CD8-positive, alpha-beta memory T cell (primary cell): ENCODE measurements at places on chromosomes 1 and 21.

DNA sequence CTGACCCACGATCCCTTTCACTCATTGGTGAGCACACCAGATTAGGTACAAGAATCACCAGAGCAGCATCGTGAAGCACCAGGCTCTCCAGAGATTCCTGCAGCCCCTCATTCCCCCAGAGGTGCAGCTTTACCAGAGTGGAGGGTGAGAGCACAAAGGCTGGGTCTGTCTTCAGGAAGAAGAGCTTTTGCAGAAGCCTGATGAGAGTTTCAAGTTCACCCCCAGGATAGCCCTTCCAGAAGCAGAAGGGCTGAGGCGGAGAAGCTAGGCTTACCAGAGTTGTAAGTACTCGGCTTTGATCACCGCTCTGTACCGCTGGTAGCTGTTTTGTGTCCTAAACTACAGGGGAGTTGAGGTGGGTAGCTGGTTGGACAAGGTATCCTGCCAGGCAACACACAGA is 3.1 kb downstream of the TSSK3 start:
- no peak for DNase-seq

DNA sequence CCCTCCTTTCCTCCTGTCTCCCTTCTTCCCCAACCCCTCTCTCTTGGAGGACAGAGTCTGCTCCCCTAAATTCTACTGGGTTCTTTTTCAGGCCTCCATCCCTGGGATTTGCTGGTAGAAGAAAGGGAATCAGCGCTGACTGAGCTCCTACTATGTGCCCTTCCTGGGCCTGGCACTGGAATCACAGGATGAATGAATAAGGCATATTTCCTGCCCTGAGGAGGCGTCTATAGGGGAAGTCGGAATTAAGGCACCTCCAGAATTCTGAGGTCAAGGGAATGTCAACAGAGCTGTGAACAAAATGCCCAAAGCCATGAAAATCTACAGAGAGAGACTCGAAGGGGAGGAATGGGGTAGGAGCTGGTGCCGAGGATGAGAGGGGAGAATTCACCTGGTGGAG is 17.4 kb upstream of the BTG2 start:
- DNase-seq: no peak

- DNase-seq: no peak
Measured at GRCh38 chr1:39617488-39618049, 21.9 kb downstream of the HEYL start.

DNA sequence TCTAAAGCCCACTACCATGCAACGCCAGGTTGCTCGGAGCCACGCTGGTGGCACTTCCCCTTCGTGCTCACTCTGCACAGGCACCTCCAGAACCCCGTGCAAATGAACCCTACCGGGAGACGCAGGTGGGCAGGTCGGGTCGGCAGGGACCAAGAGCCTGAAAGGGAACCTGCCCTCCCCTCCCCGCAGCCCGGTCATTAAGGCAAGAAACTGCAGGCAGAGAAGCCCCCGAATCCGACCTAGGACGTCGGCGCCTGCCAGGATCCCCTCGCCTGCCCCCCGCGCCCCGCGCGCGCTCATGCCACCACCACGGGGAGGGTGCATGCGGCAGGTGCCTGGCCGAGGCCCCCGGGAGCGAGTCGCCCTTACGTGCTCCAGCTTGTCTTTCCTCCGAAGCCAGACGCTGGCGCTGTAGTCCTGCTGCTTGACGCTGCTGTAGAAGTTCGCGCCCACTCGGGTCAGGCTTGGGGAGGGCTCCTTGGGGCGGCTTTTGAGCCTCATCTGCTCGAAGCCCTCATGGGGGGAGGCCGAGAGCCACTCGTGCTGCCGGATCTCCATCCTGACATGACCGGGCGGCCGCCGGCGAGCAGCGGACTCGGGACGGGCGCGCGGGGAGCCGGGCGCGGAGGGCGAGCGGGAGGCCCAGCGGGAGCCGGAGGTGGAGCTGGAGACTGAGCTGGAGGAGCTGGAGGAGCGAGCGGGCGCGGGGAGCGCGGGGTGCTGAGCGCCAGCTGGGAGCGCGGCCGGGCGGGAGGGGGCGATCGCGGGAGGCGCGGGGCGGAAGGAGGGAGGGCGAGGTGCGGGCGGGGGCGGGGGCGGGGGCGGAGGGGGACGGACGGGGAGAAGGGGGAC is 552 bp downstream of the PLD5 start:
- DNase-seq: no peak

DNA sequence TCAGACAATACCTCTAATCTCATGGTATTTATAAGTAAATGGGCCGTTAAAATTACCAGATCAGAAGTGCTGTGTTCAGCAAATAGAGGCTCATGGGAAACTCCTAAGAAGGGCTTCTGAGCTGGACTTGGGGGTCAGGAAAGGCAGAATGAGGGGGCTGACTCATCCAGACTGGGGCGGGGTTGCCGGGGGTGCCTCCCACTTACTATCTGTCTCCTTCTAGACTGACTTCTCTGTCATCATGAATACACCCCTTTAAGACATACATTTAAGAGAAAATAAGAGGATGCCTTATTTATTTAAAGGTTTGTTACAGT is 96.0 kb upstream of the ERRFI1 start:
- DNase-seq: no peak

DNA sequence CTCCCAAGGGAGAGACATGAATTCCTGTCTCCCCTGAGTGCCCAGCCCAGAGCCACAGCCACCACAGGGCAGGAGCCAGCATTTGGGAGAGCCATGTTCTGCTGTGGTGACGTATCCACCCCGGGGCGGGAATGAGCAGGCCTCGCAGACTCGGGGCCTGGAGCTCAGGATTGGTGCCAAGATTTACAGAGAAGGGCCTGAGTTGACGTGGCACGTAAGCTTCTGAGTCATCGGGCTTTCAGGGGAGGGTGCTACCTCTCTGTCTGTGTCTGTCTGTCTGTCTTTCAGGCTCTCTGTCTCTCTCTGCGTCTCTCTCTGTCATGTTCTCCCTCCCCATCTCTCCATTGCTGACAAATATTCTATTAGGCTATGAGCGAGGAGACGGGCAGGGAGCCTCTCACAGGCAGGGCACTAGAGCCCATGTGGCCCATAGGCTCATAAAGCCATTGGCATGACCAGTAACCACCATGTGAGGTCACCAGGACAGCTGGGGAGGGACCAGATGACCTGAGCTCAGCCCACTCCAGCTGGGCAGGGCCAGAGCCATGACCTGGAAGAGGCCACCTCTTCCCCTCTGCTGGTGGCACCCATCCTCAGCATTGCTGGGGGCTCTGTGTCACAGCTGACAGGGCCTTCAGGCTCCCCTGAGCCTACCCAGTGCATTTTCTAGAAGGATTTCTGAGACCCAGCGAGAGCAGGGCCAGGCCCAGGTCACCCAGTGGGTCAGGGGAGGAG is 300.0 kb upstream of the VAMP3 start:
- no peak for DNase-seq

- DNase-seq: no peak
Measured at GRCh38 chr21:43631411-43632107, 27.7 kb downstream of the HSF2BP start.

DNA sequence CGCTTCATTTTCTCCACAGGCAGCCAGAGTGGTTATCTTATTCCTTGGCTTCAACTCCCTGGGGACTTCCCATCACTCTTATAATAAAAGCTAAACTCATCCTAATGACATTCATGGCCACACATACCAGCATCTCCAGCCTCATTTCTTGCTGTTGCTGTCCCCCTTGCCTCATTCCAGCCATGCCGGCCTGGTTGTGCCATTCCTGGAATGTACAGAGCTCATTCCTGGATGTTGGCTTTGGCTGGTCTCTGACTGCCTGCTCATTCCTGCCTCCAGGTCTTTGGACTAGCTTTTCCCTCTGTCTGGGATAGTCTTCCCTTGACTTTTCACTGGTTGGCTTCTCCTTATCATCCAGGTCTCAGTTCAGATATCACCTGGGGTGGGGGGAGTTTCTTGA is 2.4 kb upstream of the PEF1 start:
- no peak for DNase-seq

DNA sequence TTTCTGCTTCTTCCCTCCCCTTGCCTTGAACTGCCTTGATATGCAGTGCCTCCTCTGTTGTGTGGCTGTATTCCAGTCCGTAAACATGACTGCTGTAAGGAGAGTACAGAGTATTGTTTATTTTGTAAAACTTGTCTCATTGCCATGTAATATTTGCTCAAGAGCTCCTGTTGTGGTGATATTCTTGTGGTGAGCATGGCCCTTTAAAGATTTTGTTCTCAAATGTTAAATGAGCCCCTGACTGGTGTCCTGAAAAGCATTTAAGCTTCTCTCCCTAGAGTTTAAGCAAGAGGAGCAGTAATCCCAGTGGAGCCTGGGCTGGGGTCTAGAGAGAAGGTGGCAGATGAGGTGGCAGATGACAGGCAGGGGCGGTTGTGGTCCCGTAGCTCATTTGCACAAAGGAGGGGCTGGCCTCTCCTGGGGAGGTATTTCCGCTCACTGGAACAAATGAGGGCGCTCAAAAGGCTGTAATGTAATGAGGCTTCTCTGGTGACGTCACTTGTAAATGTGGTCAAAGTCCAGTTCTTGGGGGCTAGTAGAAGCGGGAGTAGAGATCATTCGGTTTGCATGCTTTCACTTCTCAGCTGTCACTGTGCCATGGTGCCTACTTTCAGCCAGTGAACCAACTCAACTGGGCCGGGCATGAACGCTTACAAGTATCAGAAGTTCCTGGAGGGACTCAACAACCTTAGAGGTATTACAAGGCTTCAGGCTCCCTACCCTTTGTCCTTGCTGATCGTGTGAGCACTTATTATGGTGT is 46.0 kb upstream of the MACF1 start:
- no peak for DNase-seq

GRCh38 chr1:75630998-75631397 is 20.1 kb upstream of the SLC44A5 start:
- no peak for DNase-seq

GRCh38 chr1:92933459-92933858 is 27.8 kb downstream of the DIPK1A start:
- DNase-seq: no peak

DNA sequence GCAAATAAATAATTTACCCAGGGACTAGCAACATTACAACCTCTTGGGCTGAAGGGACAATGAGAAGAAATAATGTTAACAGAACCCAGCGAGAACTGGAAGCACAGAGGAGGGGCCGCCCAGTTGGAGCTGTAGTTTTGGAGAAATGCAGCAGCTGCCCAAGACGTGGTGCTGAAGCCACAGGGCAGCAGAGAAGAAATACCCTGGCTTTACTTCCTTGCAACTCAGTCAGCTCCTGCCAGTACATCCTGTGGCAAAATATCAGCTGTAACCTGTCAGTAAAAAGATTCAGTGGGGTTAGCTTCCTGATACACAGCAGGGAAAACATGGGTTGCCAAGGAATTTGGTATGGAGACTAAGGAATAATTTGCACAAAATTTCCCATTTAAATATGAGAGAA is 283.6 kb upstream of the USP25 start:
- no peak for DNase-seq

DNA sequence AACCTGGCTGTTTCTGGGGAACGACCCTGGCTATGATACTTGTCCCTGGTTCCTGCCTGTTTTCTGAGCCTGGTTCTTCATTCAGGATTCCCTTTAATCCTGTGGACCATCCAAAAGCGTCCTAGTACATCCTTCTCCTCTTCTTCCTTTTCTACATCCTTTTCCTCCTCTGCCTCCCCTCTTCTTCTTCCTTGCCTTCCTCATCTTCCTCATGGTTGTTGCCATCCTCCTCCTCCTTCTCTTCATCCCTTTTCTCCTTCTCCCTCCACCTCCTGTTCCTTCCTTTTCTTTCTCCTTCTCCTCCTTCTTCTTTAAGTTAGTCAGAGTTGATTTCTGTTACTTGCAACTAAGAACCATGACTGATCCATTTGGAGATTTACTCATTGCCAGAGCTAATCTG is 197.8 kb downstream of the FOXD2 start:
- no peak for DNase-seq

GRCh38 chr1:184228558-184228957 is 158.3 kb upstream of the C1orf21 start:
- no peak for DNase-seq

DNA sequence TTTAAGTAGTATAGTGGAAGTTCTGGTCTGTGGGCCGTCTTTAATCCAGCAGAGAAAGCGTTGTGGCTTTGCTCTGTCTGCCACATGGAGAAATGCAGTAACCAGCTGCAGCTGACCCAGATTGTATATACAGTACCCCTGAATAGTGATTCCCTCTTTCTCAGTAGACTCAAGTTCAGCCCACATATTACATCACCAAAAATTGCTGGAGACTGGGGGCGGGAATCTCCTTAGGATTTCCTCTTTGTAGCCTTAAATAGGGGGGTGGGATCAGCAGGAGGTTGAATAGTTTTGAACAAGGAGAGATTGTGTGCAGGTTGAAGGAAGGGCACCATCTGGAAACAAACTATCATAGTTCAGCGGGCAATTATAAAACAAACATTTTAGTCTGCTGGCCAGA is at the start of gene ANGPTL1:
Gene ANGPTL1, minus strand, starts transcription at position 134 of the 400 bp plus-strand sequence. CDS start 5,301 bp downstream, outside the sequence.
- no peak for DNase-seq

DNA sequence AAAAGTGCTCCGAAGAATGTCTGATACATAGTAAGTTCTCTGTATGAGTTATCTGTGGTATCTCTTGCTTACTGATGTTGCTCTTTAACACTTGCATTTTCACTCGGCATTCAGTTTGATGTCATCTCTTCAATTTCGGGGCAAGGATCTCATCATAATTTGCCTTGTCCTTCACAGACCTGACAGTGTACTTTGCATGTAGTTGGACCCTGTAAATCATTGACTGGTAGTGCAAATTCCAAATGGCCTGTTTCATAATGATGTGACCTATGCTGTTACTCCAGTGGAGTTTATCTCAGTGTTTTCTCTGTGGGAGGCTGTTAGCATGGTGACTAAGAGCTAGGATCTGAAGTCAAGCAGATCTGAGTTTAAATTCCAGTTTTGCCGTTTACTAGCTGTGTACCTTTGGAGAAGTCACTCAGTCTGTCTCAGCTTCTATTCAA is 34.2 kb upstream of the ABCD3 start:
- no peak for DNase-seq
